ENCODE measurements at places on chromosomes 7 and 10. TPM values are rescaled to one million over a fixed set of nuclear protein-coding genes. Genes with fewer than 3 reads are reported as not detected.

GRCh38 chr10:44053391-44053790, 331.5 kb downstream of the CXCL12 start:
- no peak for DNase-seq

DNA sequence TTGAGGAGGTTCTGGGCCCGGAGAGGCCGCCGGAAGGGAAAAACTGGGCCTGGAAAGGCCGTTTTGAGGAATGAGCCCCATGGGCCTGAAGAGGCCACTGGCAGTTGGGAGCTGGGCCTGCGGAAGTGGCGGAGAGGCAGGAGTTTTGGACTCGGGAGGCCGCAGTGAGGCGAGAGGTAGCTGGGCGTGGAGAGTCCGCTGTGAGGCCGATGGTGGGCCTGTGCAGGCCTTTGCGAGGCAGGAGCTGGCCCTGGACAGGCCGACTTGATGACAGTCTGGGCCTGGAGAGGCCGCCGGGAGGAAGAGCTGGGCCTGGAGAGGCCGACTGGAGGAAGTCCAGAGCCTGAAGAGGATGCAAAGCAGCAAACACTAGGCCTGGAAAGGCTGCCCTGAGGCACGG, 259.0 kb upstream of the NUPR2 start:
- no peak for DNase-seq

GRCh38 chr10:58820861-58821751, 308.4 kb downstream of the BICC1 start:
- DNase-seq = no peak

DNA sequence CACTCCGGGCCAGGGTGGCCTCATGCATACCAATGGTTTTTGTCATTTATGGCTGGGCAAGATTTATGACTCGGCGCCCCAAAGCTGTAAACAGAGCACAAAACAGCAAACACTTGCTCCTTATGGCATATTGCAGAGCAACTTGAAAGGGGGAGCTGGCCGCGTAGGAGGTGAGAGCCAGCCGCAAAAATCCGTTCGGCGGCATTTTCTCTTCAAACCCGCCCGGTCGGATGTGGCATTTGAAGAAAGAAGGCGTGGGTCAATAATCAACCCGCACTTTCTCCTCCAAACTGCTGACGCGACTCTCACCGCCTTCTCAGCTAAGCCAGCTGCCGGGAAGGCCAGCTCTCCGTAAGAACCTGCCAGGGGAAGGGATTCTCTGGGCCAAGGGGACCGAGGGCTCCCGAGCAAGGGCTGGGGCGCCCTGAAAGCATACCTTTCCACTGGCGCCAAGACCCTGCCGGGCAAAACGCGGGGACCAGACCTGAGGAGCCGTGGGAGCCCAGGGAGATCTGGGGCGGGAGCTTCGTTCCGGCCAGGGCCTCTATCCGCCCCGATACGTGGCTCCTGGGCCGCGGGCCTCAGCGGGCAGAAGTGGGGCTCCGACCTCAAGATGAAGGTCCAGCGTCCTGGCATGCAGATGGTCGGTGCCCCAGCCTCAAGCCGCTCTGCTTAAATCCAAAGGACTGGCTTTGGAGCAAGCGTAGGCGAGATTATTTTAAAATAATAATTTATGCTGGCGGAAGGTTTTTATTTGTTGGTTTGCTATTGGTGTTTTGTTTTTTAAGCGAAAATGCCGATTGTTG, 12.9 kb upstream of the HOXA2 start:
- no peak for DNase-seq

DNA sequence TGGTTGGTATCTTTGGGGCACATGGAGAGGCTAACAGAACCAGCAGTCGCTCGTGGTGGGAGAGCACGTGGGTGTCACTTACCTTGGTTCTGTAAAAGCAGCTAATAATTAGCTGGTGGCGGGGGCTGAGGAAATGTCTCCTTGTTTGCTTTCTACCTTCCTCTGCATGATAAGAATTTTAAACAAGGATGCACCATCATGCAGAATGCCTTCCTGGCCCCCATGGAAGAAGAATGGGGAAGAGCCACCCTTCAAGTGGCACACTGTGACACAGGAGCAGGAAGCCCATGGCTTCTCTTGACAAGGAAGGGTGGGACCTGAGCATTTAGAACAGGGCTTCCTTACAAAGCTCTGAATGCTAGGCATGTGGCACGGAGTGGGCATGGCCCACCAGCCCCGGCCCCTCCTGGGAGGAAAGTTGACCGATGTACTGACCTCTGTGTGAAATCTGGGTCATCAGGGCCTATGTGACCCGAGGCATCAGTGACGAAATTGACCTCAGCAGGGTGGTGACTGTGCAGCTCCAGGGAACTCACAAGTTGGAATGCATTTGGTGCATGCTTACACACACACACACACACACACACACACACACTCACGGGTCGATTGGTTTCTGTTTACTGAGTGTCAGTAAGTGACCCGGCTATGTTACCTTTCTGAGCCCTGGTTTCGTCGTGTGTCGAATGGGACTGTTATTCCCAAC, 116.9 kb upstream of the ANLN start:
- DNase-seq = no peak

The SPDYE6 gene
- not detected for total RNA-seq

The GALNT17 gene
- not detected for total RNA-seq

DNA sequence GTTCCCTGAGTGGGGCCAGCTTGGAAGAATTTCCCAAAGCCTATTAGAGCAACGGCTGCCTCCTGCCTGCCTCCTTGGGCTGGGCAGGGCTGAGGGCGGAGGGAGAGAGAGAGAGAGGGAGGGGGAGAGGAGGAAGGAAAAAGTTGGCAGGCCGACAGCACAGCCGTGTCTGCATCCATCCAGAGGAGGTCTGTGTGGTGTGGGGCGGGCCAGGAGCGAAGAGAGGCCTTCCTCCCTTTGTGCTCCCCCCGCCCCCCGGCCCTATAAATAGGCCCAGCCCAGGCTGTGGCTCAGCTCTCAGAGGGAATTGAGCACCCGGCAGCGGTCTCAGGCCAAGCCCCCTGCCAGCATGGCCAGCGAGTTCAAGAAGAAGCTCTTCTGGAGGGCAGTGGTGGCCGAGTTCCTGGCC, at the start of gene AQP1:
Gene AQP1, plus strand, starts transcription at position 293 of the 409 bp plus-strand sequence. Its CDS starts 57 bp downstream, at position 350.
- DNase-seq = no peak

DNA sequence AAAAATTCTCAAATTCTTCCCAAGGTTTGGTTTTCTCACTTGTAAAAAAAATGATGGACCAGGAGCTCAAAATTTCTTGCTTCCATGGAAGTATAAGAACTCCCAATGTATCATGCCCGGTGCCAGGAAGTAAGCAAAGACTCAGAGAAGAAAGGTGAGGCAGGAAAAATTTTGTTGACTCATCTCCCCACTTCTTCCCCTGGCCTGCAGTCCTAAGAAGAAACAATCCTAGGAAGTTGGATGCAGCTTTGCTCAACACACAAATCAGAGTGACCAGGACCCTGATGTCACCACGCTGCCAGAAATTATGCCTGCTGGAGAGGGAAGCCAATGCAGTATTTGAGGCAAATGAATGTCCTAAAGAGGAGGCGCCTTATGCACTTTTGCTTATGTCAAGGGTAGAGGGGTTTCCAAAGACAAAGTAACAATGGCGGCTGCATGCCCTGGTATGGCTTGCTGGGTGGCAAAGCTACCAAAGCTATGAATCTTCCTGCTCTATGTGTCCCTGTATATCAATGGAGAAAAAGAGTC, 163.6 kb downstream of the NEURL1 start:
- no peak for DNase-seq

DNA sequence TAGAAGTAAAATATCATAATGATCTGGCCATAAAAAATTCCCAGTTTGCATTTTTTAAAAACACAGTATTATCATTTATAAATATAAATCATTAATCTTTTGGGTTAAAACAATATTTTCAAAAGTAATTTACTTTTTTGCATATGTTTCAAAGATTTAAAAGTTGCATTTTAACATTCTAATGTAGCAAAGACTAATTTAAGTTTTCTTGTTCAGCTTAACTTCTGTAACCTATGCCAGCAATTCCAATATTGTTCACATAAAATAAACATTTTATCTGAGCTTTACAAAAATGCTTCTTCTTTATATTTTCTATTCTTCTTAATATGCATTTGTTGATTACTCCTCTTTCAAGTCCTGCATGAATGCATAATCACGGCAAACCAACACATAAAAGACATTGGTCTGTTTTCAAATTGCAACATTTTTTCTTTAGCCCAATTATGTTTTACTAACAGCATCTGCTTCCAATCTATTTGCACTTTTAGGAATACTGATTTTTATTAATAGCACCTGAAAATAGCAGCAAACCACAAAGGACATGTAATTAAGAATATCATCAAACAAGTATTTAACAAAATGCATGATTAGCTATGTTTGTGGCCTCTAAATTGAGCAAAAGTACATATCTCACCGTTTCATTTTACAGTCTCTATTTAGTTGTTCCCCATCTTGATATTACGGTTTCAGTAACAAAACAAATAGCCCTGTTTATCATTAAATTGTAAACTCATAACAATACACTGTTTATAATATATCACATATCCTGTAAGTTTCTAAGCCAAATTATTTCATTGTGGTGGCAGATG, 286.9 kb upstream of the NFE2L3 start:
- no peak for DNase-seq

The PLCE1 gene
- 0.12 TPM for total RNA-seq

DNA sequence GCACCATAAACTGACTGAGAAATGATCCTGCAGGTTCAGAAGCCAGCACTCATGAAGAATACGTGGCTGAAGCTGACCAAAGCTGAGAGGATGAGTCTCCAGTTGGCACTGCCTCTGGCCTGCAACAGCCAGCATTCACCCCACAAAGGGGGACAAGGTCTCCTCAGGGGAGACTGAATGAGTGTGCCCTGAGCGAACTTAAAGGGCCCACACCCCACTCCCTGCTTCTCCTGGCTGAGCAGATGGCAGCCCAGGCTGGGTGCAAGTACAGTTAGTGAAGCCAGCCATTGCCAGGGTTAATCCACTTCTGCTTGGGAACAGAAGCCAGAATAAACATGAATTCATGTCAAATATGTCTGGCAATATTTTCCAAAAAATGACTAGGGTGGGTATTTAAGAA, 98.1 kb downstream of the PPP1R17 start:
- no peak for DNase-seq

The CALHM3 gene
- not detected for total RNA-seq

DNA sequence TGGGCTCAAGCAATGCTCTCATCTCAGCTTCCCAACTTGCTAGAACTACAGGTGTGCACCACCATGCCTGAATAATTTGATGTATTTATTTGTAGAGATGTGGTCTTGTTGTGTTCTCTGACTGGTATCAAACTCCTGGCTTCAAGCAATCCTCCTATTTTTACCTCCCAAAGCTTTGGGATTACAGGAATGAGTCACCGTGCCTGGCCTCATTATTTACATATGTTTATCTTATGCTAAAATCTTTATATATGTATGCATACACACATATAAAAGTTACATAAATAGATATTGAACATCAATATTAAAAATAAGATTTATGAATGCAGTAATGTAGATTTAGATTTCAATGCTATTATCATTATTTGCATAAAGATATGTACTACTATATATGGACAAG, 1634.5 kb upstream of the LRRTM3 start:
- DNase-seq = no peak

The MMRN2 gene
- 0.05 TPM for total RNA-seq

DNA sequence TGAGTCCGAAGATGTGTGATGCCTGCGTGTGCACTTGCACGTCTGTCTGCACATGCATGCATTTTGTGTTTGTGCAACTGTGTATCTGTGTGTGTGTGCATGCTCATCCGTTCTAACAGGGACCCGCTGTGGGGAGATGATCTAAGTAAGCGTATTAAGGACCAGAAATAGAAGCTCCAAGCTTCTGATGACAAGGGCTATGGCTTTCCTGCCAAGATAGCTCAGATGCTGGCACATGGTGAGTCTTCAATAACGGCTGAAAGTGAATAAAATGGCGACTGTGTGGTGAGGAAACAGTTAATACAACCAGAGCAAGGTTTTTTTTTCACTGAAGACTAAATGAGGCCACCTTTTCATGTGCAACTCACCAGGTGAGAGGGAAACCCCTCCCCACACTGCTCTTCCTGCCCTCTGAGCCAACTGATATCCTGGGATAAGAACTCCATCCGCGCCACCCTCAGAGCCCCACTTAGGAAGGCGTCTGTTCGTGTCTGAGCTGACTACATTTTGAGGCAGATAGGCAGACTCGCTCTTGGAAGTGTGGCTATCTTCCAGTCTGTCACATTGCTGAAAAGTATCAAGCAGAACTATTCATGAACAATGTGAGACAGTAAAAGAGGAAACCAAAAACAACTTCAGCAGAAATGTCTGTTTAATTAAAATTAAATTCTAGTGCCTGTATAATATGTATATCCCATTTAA, 47.4 kb upstream of the TCERG1L start:
- no peak for DNase-seq

The TFPI2 gene
- 0.34 TPM for total RNA-seq

The WDR86 gene
- 0.53 TPM for total RNA-seq

DNA sequence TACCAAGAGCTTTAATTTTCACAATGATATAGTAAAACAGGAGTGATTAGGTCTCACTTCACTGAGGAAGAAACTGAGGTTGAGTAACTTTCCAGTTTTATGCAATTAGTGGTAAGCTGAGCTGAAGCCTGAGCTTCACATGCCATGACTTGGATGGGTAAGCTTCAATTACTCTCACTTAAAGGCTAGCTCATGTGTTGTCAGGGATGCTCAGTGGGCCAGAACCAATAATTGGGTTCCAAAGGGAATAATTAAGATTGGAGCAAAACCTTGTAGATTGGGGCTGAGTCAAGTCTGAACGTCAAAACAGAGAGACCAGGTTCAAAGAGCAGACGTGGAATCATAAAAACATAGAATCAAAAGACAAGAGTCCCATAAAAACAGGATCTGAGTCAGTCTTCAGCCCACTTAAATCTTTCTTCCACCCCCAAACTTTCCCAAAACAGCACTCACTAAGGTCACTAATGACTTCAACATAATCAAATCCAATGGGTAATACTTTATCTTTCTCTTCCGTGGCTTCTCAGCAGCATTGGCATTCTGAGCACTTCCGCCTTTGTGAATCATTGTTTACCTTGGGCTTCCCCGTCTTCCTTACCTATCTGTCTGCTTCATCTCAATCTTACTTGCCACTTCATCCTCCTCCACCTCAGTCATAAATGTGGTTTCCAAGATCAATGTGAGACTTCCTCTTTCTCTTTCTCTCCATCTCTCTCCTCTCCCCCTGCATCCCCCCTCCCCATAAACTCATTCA, 23.0 kb upstream of the EGFR start:
- DNase-seq = peak; percentile 45

DNA sequence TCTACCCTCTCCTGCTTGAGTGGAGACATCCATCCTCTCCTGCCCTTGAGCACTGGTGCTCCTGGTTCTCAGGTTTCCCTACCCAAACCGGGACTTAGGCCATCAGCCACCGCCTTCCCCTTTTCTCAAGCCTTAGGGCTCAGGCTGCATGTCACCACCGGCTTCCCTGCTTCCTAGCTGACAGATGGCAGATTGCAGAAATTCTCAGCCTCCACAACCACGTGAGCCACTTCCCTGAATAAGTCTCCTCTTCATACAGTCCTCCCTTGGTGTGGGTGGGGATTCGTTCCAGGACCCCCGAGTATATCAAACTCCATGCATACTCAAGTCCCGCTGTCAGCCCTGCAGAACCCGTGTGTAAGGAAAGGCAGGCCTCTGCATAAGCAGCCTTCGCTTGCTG, 203.5 kb upstream of the ZNF32 start:
- DNase-seq = no peak

The GPR158 gene
- total RNA-seq = not detected

The ATG9B gene
- 10.1 TPM for total RNA-seq

- DNase-seq = no peak
These were observed 390.0 kb downstream of the EXOC4 start for GRCh38 chr7:133642907-133643306.
